ENCODE measurements at places on chromosomes 12 and 14.

- no peak for DNase-seq
- no peaks in the 10 kb centered on the region for H3K27me3 ChIP-seq
- no peak overlapping the region for H3K27ac ChIP-seq
- no peaks in the 10 kb centered on the region for H3K4me1 ChIP-seq
- H3K36me3 ChIP-seq: peaks cover 34% of the 10 kb centered on the region
These were observed 15.2 kb downstream of the NAA30 start for GRCh38 chr14:57405562-57405961.

- no peaks in the 10 kb centered on the region for H3K27me3 ChIP-seq
- no peak for DNase-seq
- H3K36me3 ChIP-seq: peaks cover 7% of the 10 kb centered on the region
- no peak overlapping the region for H3K4me3 ChIP-seq
- no peaks in the 10 kb centered on the region for H3K4me1 ChIP-seq
These were observed 9.6 kb downstream of the TSPAN9 start for GRCh38 chr12:3086729-3087323.

GRCh38 chr12:42156232-42156631 is 11.6 kb upstream of the GXYLT1 start:
- no peak overlapping the region for H3K4me3 ChIP-seq
- DNase-seq: no peak
- no peak overlapping the region for H3K27ac ChIP-seq
- H3K4me1 ChIP-seq: no peaks in the 10 kb centered on the region

- H3K27me3 ChIP-seq: no peaks in the 10 kb centered on the region
- DNase-seq: no peak
- H3K4me3 ChIP-seq: no peak overlapping the region
- no peaks in the 10 kb centered on the region for H3K4me1 ChIP-seq
These were observed 89.2 kb downstream of the SPPL3 start for GRCh38 chr12:120814903-120815429.

DNA sequence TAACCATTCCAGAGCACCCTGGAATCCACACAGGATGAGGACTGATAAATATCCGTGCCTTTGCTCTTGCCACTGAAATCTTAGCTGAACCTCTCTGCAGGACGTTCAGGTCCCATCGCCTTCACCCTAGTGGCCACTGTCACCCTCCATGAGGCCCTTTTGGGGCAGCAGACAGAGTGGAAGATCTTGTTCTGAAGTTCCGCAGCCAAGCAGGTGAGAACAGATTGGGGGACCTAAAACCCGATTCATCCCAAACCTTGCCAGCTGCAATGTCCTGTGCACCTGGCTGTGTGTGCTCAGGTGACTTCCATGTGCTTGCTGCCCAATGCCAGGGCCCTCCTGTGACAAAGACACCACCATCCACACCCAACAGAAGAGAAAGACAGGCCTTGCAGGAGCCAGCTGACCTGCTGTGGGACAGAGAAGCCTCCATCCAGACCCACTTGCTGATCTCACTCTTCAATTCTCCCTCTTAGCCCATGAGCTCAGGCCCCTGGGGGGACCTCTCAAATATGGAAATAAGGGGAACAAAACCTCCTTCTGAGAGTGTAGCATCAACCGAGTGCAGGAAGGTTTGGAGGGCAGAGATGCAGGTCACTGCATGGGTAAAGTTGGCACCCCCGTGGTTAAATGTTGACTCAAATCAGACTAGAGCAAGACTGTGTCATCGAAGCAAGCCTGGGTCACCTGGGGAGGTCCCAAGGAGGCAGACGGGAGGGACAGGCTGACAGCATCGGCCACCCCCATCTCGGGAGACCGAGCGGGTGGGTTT is 308.7 kb upstream of the DIO3 start:
- DNase-seq: no peak
- no peak overlapping the region for H3K4me3 ChIP-seq
- no peaks in the 10 kb centered on the region for H3K27me3 ChIP-seq
- no peaks in the 10 kb centered on the region for H3K36me3 ChIP-seq
- H3K4me1 ChIP-seq: no peaks in the 10 kb centered on the region
- no peak overlapping the region for H3K27ac ChIP-seq

All from ascending aorta (tissue), 2 donors.